ENCODE measurements at places on chromosomes 1 and 21.

DNA sequence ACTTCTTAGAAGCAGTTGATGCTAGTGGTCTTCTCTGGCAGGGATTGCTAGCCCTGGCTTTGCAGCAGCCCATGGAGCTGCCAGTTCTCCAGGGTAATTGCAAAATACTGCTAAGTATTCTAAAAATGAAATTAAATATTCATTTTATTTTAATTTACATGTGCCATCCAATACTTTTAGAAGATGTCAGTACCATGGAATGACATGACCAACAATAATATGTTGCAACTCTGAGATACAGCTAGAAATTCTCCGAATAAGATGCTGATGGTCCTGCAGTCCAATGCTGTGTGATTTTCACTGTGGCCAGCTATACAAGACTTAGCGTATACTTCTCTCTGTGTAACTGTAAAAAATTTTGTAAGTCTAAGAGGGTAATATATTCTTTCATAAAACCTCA lies 20.0 kb upstream of the WARS2 start:
- DNase-seq, result no peak

DNA sequence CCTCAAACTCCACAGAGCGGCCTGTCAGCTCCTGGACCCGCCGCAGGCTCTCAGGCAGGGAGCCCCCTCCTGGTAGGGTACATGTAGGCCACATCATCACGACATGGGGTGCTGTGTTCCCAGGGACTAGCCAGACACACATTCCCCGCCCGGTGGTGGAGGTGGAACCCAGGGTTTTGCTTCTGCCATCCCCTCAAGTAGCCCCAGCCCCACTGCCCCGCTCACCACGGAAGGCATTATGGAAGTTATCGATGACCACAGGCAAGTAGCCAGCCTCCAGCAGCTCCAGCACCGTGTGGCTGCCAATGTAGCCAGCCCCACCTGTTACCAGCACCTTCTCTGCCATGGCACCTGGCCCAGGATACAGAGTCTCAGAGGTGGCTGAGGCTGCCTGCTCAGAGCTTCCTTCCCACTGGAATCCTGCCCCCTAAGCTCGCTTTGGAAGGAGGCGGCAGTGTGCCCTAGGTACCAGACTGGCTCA lies 1.9 kb downstream of the GALE start:
- DNase-seq, result no peak

GRCh38 chr1:47805921-47806361 lies 191.2 kb downstream of the TRABD2B start:
- DNase-seq, result no peak

- DNase-seq, result no peak
Measured at GRCh38 chr1:151858030-151858746, 4.7 kb upstream of the THEM5 start.

- no peak for DNase-seq
Measured at GRCh38 chr1:93223023-93223675, 42.6 kb downstream of the CCDC18 start.

DNA sequence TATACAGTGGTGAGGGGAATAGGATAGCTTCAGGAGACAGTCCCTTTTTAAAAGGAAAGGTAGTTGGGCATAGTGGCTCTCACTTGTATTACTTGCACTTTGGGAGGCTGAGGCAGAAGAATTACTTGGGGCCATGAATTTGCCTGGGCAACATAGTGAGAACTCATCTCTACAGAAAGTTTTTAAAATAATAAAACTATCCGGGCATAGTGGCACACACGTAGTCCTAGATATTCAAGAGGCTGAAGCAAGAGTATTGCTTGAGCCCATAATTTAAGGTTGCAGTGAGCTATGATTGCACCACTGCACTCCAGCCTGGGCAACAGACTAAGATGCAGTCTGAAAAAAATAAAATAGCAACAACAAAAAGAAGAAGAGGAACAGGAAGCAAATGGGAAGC lies 27.2 kb downstream of the GORAB start:
- no peak for DNase-seq

GRCh38 chr1:12230549-12231275 lies 882 bp downstream of the VPS13D start:
- no peak for DNase-seq

DNA sequence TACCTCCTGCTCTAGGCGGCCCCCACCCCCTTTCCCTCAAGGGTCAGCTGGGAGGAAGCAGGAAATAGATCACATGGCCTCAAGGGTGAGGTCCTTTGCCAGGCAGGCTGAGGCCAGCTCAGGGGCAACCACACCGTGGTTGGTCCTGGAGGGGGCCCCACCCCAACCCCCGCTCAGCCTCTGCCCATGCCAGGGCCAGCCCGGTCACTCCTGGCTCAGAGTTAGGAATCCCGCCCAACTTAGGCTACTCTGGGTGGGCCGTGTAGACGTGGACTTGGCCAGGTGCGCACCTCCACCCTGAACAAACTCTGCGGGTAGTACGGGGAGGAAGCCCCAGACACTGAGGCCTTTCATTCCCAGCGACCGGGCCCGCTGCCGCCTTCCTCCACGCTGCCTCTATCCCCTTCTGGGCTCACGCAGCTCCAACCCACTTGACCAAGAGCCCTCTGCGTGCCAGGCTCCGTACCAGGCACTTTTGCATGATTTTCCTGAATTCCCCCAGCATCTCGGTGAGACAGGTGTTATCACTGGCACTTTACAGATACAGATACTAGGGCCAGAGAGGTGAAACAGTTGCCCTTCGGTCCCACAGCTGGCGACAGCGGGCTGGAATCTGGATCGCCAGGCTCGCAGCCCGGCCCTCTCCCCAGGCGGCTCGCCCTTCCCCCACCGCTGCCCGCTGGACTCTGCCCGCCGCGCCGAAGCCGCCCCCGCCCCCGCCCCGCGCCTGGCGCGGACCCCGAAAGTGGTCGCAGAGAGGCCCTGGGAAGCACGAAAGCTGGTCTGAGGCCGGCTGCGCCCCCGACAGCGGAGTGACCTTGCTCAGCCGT lies 769 bp downstream of the GALE start:
- DNase-seq, result peak; percentile 11

DNA sequence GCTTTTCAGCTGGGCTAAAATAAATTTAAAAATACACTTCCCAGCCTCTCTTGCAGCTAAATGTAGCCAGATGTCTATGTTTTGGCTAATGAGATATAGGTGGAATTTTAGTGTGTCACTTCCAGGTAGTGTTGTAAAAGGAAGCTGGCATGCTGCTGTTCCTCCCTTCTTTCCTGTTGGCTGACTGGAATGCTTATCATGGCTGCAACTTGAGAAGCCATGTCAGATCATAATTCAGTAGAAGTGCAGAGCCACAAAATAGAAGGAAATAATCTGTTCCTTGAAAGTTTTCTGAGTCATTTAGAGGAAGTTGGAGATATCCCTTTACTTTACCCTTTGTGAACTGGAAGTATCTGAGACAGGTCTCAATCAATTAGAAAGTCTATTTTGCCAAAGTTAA lies 10.9 kb upstream of the RBM15 start:
- no peak for DNase-seq

DNA sequence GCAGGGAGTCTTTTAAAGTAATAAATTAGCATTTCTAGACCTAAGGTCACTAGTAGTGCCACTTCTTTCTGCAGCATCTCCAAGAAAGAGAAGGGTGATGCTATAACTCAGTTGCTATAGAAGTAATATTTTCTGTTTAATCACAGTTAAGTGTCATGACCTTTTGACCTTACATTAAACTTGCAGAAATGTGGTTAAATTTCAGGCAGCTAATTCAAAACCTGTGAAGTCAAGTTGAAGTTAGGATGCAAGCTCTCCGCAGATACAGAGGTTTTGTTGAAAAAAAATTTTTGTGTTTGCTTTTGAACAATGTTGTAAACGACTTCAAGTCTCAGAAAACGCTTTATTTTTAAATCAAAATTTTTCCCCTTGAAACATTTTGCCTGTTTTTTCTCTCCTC lies 193.9 kb downstream of the NFIA start:
- DNase-seq, result no peak

DNA sequence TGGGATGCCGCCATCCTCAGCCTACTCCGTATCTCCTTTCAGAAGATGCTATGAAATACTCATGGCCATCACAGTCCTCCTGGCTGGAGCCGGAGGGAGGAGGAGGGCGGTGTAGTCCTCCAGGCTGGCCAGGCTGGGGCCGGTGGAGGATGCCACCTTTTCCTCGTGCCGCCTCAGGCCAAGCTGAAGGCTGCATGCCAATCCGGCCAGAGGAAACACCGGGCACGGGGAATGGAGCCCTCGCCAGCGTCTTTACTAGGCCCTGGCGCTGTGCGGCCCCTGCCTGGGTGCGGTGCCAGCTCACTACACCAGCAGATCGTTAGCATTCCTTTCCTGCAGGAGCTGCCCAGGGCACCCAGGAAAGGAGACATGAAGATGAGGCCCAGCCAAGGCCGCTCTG lies 70.1 kb downstream of the CASZ1 start:
- no peak for DNase-seq

- no peak for DNase-seq
Measured at GRCh38 chr1:218464871-218465270, 119.7 kb downstream of the TGFB2 start.

DNA sequence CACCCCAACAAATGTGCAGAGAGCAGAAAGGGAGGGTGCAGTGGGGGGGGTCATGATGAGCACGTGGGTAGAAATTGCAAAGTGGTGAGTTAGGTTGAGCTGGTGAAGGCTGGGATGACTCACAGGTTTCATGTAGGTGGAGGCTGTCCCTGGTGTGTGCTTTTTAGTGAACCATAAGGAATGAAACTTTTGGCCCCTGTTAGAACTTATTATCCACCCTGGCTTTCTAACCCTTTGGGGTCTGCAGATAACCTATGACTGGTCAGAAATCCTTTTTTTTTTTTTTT lies 46.9 kb downstream of the DOP1B start:
- peak; percentile 47 for DNase-seq

GRCh38 chr1:42167611-42168390 lies 3.3 kb upstream of the GUCA2A start:
- no peak for DNase-seq

DNA sequence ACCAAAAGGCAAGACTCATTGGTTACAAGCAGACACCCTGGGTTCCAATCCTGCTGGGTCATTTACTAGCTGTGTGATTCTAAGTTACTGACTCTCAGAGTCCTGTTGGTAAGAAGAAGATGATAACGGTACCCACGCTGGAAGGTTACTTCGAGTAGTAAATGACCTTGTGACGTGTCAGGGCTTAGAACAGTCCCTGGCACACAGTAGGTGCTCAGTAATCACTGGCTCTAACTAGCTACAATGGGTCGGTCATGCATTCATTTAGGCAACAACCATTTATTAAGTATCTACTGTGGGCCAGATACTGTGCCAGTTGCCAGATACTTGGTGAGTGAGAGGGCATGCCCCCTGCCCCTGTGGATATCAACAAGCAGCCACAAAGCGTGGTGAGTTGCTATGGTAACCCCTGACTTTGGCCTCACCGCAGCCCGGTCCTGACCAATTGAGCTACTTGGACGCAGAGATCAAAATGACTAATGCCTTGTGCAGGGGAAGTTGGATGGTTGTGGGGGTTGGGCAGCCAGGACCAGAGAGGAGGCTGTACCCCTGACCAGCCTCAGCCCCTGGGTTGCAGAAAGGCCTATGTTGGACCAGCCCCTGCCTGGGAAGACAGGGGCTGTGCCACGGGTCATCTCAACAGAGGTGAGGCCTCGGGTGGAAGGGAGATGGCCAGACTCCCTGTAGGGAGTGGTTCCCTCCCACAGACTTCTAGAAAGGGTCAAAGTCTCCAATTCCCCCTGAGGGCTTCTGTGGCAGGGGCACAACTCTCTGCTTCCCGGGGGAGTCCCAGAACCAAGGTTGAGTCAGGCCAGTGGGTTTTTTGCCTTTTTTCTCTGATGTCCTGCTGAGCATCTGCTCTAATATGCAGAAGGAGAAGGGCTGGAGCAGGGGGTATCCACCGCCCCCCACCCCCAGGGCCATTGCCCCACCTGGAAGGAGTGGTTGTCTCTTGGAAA lies 16.0 kb downstream of the DHRS3 start:
- no peak for DNase-seq

GRCh38 chr1:199279067-199279466 lies 640.2 kb downstream of the PTPRC start:
- no peak for DNase-seq

- DNase-seq, result no peak
Measured at GRCh38 chr1:2169200-2169836, 25.3 kb downstream of the FAAP20 start.

- no peak for DNase-seq
Measured at GRCh38 chr1:18724801-18725200, 94.2 kb downstream of the PAX7 start.

DNA sequence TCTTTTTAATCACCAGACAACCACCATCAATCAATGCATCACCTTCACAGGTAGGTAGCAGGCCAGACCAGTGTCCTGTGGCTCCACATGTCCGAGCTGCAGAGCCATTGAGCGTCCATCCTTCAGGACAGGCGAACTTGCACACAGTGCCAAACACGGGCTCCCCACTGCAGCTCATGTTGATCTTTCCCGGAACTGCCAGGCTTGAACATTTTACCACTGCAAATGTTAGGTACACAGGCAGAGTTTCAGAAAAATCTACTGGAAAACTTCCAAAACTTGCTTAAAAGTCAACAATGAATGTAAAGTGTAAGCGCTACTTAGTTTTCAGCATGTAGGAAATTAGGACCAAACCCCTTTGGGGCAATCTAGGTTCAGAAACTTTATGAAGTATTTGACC lies 6.6 kb downstream of the SELE start:
- no peak for DNase-seq

- DNase-seq, result no peak
Measured at GRCh38 chr1:94648225-94649007, 106.9 kb upstream of the F3 start.

DNA sequence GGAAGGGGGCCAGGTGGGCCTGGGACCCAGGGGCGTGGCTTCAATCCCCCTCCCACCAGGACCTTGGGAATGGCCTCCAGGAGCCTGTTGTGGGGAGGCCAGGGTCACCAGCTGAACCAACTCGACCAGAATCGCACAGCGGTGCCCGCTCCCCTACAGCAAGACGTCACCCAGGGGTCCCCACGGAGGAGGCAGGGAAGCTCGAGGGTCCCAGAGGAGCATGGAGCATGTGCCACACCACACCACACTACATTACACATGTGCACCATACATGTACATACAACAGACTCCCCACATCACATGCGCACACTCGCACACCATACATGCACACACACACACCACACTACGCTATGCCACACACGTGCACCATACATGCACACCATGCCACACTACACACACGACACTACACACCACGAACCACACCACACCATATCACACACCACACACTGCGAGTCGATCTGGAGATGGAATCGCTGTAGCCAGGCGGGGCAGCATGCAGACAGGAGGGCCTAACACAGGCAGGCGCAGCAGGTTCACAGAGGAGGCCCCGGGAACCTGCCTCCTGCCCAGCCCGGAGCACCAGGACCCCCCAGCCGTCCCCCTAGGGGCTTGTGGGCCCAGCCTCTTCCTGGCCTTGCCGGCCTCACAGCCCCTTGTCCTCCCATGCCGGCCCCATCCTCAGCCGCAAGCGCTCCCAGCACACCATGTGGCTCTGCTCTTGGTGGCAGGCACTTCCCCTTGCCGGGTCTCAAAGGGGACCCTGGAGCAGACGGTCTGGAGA lies 596 bp downstream of the ITGB2 start:
- no peak for DNase-seq

GRCh38 chr1:27136998-27137542 lies 17.9 kb downstream of the SLC9A1 start:
- peak; percentile 73 for DNase-seq

All from stimulated activated CD4-positive, alpha-beta T cell treated with anti-CD3 and anti-CD28 coated beads, Interleukin-12 subunit alpha, Interleukin-12 subunit beta, amount 100 ng/mL, for 48 hours (primary cell).